ENCODE measurements at places on chromosomes 7 and 10.

DNA sequence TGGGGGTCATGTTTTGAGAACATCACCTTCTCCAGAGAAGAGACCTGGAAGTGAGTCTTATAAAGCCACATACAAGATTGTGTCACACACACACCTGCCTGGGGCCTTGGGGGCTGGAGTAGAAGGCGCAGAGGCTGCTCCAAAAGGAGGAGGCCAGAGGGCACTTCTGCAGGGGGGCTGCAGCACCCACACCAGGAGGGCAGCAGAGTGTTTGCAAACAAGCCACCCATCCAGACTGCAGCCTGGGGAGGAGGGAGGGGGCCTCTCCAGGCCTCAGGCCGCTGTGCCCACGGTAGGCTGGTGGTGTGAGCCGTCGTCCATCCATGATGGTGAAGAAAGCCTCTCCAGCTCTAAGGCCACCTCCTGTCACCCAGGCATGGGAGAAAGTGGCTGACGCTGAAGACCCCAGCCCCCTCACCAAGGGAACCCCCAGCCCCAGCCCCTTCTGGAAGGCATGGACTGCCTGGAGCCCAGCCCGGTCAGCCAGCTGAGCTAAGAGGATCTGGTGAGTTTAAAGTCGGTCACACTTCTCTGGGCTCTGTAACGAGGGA, 77.5 kb downstream of the FOXL3 start:
- no peak for DNase-seq

GRCh38 chr10:95880704-95881103, 27.1 kb upstream of the CC2D2B start:
- DNase-seq: no peak

GRCh38 chr7:116443101-116443523, 56.4 kb upstream of the CAV2 start:
- peak; percentile 95 for DNase-seq

GRCh38 chr7:137342828-137343261, 688 bp downstream of the PTN start:
- DNase-seq: no peak

DNA sequence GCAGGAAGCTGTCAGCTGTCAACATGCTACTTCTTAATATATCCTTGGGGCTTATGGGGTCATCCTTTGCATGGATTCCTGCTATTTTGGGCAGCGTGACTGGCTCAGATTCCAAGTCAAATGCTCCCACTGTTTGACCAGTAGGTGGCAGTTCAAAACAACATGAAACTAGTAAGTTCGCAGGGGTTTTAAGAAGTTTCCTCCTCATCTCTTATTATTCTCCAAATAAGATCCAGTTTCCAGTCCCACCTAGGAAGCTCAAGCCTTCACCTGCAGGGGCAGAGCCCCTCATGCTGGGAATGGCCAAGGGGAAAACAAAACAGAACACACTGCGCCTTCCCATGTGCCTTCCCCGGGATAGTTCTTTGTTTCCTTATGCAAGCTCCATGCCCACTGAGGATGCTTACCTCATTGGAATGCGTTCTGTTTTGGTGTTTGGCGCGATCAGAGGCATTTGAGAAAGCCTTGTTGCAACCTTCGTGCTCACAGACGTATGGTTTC, 259.8 kb downstream of the GLI3 start:
- DNase-seq: peak; percentile 14

GRCh38 chr7:100358857-100359212, 918 bp downstream of the PILRB start:
- DNase-seq: no peak

DNA sequence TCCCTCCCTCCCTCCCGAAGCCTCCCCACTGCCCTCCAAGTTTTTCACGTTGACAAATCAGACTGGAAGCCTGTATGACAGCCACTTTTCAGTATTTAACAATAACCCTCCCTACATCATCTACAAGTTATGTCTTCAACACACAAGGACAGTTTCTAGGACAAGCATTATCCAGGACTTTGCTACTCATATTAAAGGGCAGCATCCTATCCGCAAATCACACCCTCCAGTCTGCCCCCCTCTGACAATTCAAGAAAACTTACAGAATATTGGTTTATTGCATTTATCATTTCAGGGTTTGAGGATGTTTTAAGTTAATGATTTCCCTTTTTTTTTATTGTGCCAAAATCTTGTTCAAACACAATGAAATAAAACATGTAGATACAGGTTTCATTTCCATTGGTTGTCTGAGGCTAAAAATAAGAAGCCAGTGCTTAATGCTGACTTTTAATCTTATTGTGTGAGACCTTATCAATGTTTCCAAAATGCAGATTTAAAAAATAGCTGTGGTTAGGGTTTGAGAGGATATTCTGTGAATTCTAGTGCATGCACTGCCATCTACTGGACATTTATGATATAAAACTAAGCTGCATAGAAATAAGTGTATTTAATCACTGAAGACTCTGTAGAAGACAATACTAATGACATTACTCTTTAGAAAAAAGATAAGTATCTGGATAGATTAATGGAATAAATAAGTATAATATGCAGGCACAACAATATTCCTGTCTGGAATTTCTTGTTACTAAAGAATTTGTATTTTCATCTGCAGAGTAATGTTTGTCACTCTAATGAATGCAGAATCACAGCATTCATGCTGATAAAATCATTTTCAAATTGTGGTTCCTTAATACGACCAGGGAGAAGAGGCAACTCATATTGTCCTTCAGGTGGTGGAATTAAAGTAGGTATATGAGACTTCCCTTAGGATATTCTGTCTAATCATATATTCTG, 64.1 kb downstream of the CAV1 start:
- peak; percentile 6 for DNase-seq
